ENCODE measurements at places on chromosomes 4 and X.

DNA sequence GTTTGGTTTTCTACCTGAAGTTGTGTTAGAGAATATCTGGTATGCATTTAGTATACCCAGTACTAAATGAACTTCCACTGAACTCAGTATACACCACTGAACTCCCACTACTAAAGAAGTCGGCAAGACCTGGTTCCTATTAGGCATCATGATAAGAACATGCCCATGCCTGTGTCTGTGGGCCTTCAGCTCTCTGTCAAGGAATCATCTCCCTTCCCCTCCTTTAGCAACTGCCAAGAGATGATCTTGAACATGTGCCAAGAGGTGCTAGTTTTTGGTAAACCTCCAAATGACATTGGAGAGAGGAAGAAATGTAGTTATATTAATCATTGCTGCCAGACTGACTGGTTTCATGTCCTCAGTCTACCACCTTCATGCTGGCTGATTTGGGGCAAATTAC is 113.2 kb downstream of the ATP10D start:
- DNase-seq = peak; percentile 12

DNA sequence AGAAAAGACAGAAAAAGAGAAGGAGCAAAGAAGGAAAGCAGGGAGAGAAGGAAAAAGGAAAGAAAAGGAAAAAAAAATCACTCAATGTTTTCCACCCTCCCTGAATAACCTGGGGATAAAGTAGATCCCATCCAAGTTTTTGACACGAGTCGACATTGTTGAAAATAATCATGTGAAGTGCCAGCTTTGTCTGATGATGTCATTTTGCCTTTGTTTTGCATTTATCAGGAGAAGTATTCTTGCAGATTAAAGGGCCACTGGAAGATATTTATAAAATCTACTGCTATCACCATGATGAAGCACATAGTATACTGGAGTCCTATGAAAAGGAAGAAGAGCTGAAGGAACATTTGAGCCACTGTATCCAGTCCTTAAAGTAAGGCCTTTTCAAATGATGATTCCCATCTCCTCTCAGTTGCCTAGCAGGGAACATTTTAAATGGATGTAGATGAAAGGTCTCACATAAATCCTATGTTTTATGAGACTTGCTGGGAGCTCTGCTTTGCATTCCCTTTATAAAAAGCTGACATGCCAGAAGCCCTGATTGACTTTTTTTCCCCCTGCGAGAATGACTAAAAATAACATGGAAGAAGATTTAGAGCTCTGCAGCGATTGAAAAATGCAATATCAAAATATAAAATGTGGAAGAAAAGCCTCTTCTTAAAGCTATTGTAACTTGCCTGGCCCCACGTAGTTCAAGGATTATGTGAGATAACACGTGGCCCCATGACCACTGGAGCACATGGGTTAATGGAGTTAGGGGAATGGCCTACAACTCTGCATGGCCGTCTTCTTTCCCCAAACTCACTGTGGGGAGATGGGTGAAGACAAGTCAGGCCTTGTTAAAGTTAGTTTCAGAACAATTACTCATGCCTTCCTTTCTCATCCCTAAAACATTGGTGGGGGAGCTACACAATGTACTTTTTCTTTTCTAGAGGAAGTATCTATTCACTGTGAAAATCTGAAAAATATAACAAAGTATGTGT is 77.5 kb downstream of the INTS12 start:
- DNase-seq = no peak

GRCh38 chrX:149010853-149011224 is 494.3 kb downstream of the IDS start:
- DNase-seq = no peak

GRCh38 chrX:31279359-31279758 is 207.5 kb upstream of the FTHL17 start:
- DNase-seq = peak; percentile 1

GRCh38 chr4:29756966-29757365 is 963.2 kb upstream of the PCDH7 start:
- no peak for DNase-seq

DNA sequence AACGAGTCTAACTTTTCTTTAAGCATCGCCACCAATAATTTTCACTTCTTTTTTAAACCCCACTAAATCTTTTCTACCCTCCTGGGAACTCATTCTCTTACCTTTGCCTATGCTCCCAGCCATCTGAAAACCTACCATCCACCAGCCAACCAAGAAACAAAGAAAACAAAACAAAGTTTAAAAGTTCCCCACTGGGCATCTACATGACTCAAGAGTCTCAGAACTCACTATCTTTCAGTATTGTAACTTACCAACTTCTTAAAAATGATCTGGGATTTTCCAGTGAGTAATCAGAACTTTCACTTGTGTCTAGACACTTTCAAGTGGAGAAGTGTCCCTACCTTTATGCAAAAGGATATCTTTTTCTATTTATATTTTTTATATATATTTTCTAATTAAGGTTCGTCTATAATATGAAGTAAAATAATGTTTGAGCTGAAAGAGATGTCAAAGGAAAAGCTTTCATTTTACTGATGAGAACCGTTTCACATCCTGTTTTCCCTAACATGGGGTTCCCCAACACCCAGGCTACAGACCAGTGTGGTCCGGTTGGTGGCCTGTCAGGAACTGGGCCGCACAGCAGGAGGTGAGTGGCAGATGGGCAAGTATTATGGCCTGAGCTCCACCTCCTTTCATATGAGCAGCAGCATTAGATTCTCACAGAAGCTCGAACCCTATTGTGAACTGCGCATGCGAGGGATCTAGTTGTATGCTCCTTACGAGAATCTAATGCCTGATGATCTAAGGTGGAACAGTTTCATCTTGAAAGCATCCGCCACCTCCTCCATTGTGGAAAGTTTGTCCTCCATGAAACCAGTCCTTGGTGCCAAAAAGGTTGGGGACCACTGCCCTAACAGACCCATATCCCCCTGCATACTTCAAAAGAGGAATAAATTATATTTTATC is 9.8 kb upstream of the TIGD2 start:
- DNase-seq = no peak

- no peak for DNase-seq
Observed at GRCh38 chr4:84381759-84382158, 117.3 kb downstream of the NKX6-1 start.

DNA sequence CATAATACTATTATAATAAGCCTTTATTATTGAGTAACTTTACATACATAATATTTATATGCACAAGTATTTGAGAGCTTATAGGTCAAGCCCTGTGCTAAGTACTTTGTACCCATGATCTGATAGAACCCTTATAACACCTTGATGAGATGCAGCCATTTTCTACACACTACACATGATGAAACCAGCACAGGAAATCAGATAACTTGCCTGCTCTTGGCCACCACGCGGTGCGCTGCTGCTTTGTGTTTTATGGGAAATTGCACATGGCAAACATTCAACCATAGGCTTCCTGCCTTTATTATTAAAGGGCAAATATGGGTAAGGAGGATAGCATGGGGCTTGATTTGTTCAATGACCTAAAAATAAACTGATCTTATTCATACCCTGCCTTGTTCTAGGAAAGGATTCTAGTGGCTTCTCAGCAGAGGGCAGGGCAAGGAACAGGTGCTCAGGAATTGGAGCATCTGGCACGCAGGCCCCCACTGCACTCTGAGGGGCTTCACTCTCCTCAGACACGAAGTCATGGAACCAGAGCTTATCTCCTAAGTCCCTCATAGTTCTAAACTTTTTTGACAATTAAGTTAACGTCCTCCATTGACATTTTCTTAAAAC is 31.6 kb upstream of the NAP1L5 start:
- DNase-seq = peak; percentile 14

DNA sequence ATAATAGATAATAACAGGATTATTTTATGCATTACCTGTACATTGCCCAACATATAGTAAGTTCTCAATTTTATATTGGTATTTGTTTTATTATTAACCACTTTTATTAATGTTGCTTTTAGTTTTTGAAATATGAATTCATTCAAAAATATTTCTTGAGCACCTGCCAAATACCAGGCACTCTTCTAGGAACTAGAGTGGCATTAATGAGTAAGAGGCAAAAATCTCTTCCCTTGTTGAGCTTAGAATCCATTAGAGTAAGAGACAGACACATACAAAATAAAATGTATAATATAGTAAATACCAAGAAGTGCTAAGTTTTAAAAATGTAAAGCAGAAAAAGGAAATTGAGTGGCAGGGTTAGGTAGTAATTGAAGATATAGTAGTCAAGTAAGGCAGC is 45.8 kb downstream of the TET2 start:
- no peak for DNase-seq

- no peak for DNase-seq
Observed at GRCh38 chrX:31217084-31217483, 145.2 kb upstream of the FTHL17 start.

DNA sequence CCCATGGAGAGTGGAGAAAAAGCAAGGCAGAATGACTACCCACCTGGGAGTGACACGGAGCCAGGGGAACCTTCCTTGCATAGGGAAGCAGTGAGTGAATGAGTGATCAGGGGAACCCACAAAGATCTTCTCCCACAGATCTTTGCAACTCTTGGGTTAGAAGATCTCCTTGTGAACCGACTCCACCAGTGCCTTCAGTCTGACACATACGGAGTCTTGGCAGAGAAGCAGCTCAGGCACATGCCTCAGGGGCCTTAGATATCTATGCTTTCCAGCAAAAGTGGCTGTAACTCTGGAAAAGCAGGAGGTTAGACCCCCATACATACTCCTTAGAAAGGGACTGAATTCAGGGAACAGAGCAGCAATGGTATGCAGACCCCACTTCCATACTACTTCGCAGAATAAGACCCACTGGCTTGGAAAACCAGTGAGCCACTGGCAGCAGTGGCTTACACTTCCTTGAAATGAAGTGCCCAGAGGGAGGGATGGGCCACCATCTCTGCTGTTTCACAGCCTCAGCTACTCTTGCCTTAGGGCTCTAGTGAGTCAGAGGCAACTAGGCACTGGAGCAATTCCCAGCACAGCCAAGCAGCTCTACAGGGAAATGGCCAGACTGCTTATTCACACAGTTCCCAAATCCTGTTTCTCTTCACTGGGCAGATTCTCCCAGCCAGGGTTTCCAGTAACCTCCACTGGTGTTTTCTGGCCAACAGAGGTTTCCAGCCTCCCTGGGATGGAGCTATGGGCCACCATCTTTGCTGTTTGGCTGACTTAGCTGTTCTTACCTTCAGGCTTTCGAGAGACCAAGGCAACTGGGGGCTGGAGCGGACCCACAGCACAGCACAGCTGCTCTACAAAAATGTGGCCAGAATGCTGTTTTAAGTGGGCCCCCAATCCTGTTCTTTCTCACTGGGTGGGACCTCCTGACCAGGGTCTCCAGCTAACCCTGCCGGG is 82.8 kb upstream of the TCEAL2 start:
- no peak for DNase-seq

DNA sequence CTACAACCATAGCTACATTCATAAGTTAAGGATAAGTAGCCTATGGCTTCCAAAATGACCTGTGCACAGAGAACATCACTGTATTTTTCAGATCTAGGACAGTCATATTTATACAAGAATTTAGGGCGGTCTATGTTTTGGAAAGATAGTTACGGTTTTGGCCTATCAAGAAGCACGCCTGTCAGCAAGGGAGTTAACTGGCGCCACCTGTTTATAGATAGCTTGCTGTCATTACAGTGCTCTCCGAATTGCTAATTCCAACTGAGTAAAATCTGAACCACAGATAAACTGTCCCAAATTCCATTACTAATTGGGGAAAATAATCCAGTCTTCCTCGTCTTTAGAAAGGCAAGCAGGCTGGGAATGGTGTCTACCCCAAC is 646 bp downstream of the ABCB7 start:
- DNase-seq = peak; percentile 79

GRCh38 chr4:127788517-127788916 is 6.4 kb downstream of the HSPA4L start:
- DNase-seq = peak; percentile 41

- DNase-seq = no peak
Observed at GRCh38 chr4:23932901-23933308, 43.1 kb upstream of the PPARGC1A start.

GRCh38 chr4:4854649-4855295 is 4.7 kb upstream of the MSX1 start:
- no peak for DNase-seq

- DNase-seq = no peak
Observed at GRCh38 chrX:152074163-152074562, 64.2 kb downstream of the MAGEA10 start.

GRCh38 chrX:29388509-29388908 is 801.3 kb downstream of the IL1RAPL1 start:
- DNase-seq = no peak

DNA sequence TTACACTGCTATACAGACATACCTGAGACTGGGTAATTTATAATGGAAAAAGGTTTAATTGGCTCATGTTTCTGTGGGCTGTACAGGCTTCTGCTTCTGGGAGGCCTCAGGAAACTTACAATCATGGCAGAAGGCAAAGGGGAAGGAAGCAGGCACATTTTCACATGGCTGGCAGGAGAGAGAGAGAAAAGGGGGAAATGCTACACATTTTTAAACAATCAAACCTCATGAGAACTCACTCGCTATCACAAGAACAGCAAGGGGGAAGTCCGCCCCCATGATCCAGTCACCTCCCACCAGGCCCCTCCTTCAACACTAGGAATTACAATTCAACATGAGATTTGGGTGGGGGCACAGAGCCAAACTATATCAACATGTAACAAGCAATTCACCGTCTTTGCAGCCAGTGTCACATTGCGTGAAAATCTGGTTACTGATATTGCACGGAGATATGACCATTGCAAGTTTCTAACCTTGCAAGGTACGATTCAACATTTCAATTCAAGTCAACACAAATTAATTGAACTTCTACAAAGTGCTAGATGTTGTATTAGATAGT is 61.7 kb upstream of the RELL1 start:
- DNase-seq = no peak

- no peak for DNase-seq
Observed at GRCh38 chrX:39574178-39574577, 523.6 kb downstream of the BCOR start.

GRCh38 chr4:48138936-48139335 is 4.9 kb upstream of the TXK start:
- DNase-seq = no peak

GRCh38 chrX:8284131-8284530 is 113.1 kb upstream of the VCX2 start:
- no peak for DNase-seq

GRCh38 chr4:140102421-140102820 is 51.6 kb downstream of the MAML3 start:
- DNase-seq = peak; percentile 92

GRCh38 chrX:110418316-110419235 is 59.9 kb downstream of the RTL9 start:
- DNase-seq = peak; percentile 63
